ENCODE measurements at places on chromosomes 3 and 15.

DNA sequence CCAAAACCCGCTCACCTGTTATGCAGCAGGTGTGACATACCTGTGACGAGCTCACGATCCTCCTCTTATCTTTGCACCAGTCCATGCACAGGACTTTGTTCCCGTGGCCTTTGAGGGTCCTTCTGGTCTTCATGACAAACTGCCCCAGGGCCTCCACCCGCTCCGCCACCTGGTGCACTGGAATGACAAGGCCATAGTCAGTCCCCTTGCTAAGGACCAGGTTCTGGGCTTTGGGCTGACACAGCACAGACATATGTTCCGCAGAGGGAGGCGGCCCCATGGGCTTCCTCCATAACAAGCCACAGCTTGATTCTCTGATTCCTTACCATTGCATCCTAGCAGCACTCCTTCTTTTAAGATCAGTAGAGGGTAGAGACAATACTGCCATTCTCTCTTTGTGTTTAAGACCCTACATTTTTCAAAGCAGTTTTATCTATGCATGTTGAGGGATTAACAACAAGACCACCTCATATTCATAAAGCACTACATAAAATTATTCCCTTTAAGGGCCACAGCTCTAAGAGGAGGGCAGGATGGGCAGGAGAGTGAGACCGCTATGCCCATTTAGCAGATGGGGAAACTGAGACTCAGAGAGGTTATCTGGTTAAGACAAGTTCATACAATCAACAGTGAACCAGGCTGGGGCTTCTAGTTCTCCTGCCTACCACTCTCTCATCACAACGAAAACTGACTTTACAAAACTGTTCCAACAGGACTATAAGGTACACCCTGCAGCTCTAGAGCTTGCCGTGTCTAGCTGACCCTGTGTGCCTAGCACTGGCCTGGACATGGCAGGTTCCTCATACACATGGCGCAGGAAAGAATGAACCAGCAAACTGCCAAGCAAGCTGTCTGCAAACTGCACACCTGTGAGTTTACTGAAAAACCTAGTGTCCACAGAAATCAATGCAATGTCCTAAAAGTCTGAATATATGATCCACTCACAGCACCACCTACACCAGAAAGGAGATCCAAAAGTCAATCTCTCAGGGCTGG lies 37.0 kb downstream of the GNB5 start:
- H3K4me3 ChIP-seq, result no peak overlapping the region
- DNase-seq, result no peak
- H3K4me1 ChIP-seq, result 0 out of 2 replicates have a peak, but pooled peaks cover 9% of the 10 kb centered on the region
- H3K36me3 ChIP-seq, result no peaks in the 10 kb centered on the region
- no peak overlapping the region for H3K27ac ChIP-seq
- H3K27me3 ChIP-seq, result no peaks in the 10 kb centered on the region

DNA sequence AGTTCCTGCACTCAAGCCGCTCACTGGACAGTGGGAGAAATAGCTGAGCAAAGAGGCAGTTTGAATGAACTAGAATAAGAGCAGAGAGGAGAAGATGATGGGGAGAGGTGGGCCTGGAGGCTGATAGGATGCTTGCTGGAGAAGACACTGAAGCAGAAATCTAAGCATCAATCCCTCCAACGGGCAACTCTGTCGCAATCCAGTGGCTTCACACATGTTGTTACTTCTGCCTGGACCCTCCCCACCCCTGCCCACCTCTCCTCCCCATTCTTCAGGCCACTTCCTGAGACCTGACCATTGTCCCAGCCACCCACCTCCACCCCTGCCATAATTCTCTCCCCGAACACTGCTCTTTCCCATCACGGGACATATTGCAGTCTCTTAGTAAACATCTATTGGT lies 76.0 kb downstream of the SRGAP3 start:
- H3K36me3 ChIP-seq, result no peaks in the 10 kb centered on the region
- H3K4me3 ChIP-seq, result no peak overlapping the region

GRCh38 chr3:160677459-160677881 lies 510 bp downstream of the ARL14 start:
- no peak overlapping the region for H3K4me3 ChIP-seq
- H3K4me1 ChIP-seq, result no peaks in the 10 kb centered on the region
- no peak for DNase-seq
- H3K27ac ChIP-seq, result no peak overlapping the region

- H3K27ac ChIP-seq, result no peak overlapping the region
- H3K4me1 ChIP-seq, result peaks cover 7% of the 10 kb centered on the region
- H3K27me3 ChIP-seq, result no peaks in the 10 kb centered on the region
- DNase-seq, result no peak
- no peak overlapping the region for H3K4me3 ChIP-seq
Measured at GRCh38 chr3:126478581-126479310, 3.1 kb upstream of the ZXDC start.

DNA sequence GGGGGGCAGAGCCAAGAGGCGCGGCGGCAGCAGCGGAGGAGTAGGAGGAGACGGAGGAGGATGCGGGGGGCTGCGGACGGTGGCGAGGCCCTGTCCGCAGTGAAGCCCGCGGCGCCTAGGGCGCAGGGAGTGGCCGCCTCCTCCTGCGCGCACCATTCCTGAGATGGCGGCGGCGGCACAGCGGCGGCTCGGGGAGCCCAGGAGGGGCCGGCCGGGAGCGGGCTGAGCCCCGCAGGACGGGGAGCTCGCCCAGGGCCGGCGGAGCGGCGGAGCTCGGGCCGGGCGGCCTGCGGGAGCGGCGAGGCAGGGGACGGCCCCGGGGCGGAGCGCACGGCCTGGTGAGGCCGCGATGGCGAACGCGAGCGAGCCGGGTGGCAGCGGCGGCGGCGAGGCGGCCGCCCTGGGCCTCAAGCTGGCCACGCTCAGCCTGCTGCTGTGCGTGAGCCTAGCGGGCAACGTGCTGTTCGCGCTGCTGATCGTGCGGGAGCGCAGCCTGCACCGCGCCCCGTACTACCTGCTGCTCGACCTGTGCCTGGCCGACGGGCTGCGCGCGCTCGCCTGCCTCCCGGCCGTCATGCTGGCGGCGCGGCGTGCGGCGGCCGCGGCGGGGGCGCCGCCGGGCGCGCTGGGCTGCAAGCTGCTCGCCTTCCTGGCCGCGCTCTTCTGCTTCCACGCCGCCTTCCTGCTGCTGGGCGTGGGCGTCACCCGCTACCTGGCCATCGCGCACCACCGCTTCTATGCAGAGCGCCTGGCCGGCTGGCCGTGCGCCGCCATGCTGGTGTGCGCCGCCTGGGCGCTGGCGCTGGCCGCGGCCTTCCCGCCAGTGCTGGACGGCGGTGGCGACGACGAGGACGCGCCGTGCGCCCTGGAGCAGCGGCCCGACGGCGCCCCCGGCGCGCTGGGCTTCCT lies at the start of gene GPR27:
Gene GPR27, plus strand, starts transcription at position 155 of the 909 bp plus-strand sequence. Its CDS starts 195 bp downstream, at position 350.
- DNase-seq, result no peak
- H3K27me3 ChIP-seq, result no peaks in the 10 kb centered on the region
- H3K36me3 ChIP-seq, result no peaks in the 10 kb centered on the region
- no peaks in the 10 kb centered on the region for H3K4me1 ChIP-seq
